ENCODE measurements at places on chromosomes 5 and 9.

GRCh38 chr5:96651047-96651446 lies 11.1 kb upstream of the CAST start:
- no peaks in the 10 kb centered on the region for H3K36me3 ChIP-seq
- no peak for DNase-seq
- peaks cover 47% of the 10 kb centered on the region for H3K27me3 ChIP-seq
- H3K4me1 ChIP-seq, result peaks cover 20% of the 10 kb centered on the region
- no peak overlapping the region for H3K27ac ChIP-seq
- H3K4me3 ChIP-seq, result no peak overlapping the region

- H3K4me3 ChIP-seq, result no peak overlapping the region
- DNase-seq, result no peak
- H3K27ac ChIP-seq, result no peak overlapping the region
- H3K36me3 ChIP-seq, result no peaks in the 10 kb centered on the region
These were observed 471.9 kb upstream of the RGMB start for GRCh38 chr5:98301547-98301946.

DNA sequence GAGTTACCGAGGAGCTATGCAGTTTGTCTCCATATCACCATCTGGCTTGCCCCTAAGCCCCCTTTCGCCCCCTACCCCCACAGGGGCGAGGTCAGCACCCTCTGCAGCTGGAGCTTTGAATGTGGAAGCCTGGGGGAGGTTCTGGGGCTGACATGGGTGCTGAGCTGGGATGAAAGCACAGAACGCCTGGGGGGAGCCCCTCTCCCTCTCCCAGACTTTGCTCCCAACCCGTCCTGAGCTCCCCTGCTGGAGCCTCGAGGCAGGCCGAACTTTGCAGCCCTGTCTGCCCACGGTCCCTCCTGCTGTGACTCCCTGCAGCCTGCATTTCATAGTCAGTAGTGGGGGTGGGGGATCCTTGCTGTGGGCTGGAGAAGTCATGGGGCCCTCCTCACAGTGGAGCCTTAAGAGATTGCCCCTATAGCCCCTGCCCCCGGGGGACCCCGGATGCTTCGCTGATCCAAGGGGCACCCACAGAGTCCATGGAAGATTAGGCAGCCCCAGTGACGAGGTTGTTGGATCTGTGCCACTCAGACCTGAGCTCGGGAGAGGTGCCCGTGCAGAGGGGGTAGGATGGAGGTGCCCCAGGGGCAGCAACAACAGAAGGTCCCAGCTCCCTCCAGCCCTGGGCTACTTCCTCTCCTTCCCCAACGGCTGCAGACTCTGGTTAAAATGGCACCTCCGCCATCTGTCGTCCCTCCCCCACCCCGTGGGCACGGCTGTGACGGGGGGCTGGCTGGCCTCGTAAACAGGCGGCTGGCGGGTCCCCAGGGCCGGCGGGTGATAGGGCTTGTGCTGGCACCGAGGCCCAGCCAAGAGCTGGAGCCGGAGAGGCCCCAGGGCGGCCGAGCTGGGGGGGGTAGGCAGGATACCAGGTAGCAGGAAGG lies 162.0 kb downstream of the C9orf50 start:
- peaks cover 14% of the 10 kb centered on the region for H3K27me3 ChIP-seq
- H3K4me3 ChIP-seq, result peak overlapping the region; percentile 25
- peak overlapping the region; percentile 77 for H3K27ac ChIP-seq
- DNase-seq, result peak; percentile 34
- H3K4me1 ChIP-seq, result peaks cover 36% of the 10 kb centered on the region

DNA sequence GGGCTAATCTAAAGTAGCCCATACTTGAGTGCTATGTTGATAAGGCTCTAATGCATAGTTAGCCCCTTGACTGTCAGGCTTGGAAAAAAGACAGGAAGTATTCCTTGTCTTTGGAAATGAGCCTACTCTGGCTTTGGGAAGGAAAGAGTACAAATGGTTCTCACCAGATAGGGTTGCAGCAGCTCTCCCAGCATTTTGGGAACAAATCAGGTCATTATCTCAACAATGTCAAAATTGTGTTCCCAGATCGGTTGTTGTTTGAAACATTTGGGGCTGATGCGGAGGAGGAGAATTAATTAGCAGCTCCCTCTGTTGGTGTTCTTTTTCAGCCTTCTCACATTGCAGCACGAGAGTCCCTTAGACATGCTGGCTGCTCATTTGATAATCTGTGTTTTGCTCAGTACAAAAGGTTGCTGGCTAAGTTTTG lies 294.7 kb upstream of the DMRT1 start:
- H3K27me3 ChIP-seq, result peaks cover 10% of the 10 kb centered on the region
- no peak overlapping the region for H3K27ac ChIP-seq
- DNase-seq, result no peak
- H3K4me1 ChIP-seq, result peaks cover 2% of the 10 kb centered on the region

- H3K27ac ChIP-seq, result no peak overlapping the region
- no peaks in the 10 kb centered on the region for H3K36me3 ChIP-seq
- H3K4me1 ChIP-seq, result peaks cover 7% of the 10 kb centered on the region
- DNase-seq, result no peak
These were observed 431.0 kb upstream of the MEF2C start for GRCh38 chr5:89313804-89314588.

DNA sequence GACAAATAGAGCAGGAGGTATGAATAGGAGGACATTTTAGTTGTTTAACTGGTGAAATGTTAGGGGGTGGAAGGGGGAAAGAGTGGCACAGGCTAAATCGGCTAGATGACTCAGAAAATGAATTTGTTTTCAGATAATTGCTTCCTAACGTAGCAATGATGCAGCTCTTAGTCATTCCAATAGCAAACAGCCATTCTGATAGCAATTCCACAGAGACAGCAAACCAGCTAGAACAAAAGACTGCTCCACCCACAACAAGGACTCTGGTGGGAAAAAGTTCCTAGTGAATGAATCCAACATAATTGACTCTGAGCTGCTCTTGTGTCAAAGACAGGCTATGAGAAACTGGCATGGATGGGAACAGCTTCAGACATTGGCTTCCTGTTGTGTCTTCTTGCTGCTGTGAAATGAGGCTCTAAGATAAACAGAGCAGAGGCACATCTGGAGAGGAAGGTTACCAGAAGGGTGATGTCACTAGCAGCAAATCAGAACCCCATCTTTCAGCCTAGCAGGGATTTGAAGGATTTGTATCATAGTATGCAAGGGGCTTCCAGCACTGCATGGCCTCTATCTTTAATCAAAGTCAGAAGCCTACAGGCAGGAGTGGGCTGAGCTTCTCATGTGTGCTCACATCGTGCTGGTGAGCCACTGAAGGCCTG lies 28.1 kb upstream of the F2RL1 start:
- H3K27ac ChIP-seq, result no peak overlapping the region
- no peak overlapping the region for H3K4me3 ChIP-seq
- H3K36me3 ChIP-seq, result no peaks in the 10 kb centered on the region
- no peak for DNase-seq
- no peaks in the 10 kb centered on the region for H3K27me3 ChIP-seq

DNA sequence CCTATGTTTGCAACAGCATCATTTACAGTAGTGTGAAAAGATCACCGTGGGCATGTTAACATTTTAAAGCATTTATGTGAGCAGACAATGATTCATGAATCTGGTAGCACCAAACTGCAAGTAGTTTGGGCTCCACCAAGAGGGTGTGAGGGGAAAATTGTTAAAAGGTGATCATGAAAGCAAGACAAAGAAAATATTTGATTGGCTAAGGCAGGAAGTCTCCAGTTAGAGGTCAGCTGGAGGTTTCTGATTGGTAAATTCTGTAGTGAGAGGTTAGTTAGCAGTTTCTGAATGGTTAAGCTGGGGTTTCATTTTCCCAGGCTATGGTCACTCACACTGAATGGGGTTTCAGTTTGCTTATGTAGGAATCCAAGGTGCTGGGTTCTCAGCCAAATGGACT lies 13.5 kb upstream of the DRD1 start:
- no peak overlapping the region for H3K27ac ChIP-seq
- H3K4me3 ChIP-seq, result no peak overlapping the region
- H3K36me3 ChIP-seq, result no peaks in the 10 kb centered on the region
- peaks cover 22% of the 10 kb centered on the region for H3K27me3 ChIP-seq
- H3K4me1 ChIP-seq, result peaks cover 14% of the 10 kb centered on the region
- no peak for DNase-seq

GRCh38 chr5:168305281-168305680 lies 13.8 kb downstream of the WWC1 start:
- no peaks in the 10 kb centered on the region for H3K36me3 ChIP-seq
- no peak overlapping the region for H3K27ac ChIP-seq
- H3K27me3 ChIP-seq, result peaks cover 2% of the 10 kb centered on the region
- no peak overlapping the region for H3K4me3 ChIP-seq
- no peak for DNase-seq

GRCh38 chr5:132437604-132438266 lies 52.8 kb downstream of the IRF1 start:
- H3K27me3 ChIP-seq, result no peaks in the 10 kb centered on the region
- DNase-seq, result peak; percentile 84
- H3K27ac ChIP-seq, result peak overlapping the region; percentile 83
- peaks cover 68% of the 10 kb centered on the region for H3K36me3 ChIP-seq
- H3K4me3 ChIP-seq, result peak overlapping the region; percentile 66
- H3K4me1 ChIP-seq, result peaks cover 90% of the 10 kb centered on the region

- no peak overlapping the region for H3K4me3 ChIP-seq
- peaks cover 72% of the 10 kb centered on the region for H3K4me1 ChIP-seq
- H3K27me3 ChIP-seq, result no peaks in the 10 kb centered on the region
- no peak overlapping the region for H3K27ac ChIP-seq
- H3K36me3 ChIP-seq, result peaks cover 46% of the 10 kb centered on the region
- no peak for DNase-seq
These were observed 21.9 kb downstream of the MOCS2 start for GRCh38 chr5:53087621-53088121.

DNA sequence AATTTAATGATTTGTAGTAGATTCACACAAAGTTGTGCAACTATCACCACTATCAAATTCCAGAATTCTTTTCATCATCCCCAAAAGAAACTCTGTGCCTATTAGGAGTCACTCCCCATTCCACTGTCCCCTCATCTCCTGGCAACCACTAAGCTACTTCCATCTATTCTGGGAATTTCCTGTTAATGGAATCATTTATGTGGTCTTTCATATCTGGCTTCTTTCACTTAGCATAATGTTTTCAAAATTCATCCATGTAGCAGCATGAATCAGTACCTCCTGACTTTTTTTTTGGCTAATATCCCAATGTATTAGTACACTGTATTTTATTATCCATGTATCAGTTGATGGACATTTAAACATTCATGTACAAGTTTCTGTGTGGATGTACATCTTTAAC lies 157.6 kb downstream of the TTC39B start:
- no peak overlapping the region for H3K4me3 ChIP-seq
- H3K27me3 ChIP-seq, result peaks cover 20% of the 10 kb centered on the region
- H3K27ac ChIP-seq, result no peak overlapping the region
- no peaks in the 10 kb centered on the region for H3K36me3 ChIP-seq

GRCh38 chr5:76487386-76487785 lies 84.3 kb downstream of the IQGAP2 start:
- peaks cover 7% of the 10 kb centered on the region for H3K36me3 ChIP-seq
- H3K4me3 ChIP-seq, result no peak overlapping the region
- peaks cover 9% of the 10 kb centered on the region for H3K4me1 ChIP-seq
- no peak for DNase-seq
- no peak overlapping the region for H3K27ac ChIP-seq

GRCh38 chr5:147382776-147383175 lies 127.1 kb downstream of the DPYSL3 start:
- H3K4me1 ChIP-seq, result no peaks in the 10 kb centered on the region
- DNase-seq, result no peak
- no peak overlapping the region for H3K27ac ChIP-seq
- no peaks in the 10 kb centered on the region for H3K27me3 ChIP-seq

Data from activated CD8-positive, alpha-beta T cell treated with anti-CD3 and anti-CD28 coated beads, Interleukin-2, amount 10 ng/mL, durations not matched to agents 7 days and 5 days (primary cell).